DND-41 (cell line): ENCODE measurements at places on chromosomes 13 and 19.

GRCh38 chr19:39677961-39678889 lies 22.5 kb downstream of the LGALS16 start:
- DNase-seq: no peak

DNA sequence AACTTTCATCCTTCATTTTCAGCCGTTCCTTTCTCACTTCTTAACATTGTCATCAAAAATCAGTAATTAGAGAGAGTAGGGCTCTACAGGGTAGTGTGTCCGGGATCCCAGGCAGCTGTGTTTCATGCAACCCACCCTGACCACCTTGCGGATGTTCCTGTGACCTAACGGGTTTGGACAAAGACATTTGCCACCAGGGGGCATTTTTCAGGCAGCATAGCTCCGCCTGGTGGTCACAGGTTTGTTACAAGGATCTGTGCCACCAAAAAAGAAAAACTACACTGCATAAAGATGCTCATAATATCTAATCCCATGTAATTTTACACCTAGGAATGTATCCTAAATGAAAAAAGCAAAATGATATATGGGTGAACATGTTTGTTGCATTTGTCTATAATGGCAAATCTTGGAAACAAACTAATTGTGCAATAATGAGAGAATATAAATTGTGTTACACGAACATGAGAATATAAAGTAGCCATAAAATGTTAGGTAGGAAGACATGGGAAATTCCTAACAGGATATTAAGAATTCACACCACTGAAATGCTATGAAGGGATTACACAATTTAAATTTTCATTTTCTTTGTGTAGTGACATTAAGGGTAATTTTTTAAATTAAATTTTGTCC lies 123.0 kb downstream of the SLC7A1 start:
- DNase-seq: peak; percentile 53

DNA sequence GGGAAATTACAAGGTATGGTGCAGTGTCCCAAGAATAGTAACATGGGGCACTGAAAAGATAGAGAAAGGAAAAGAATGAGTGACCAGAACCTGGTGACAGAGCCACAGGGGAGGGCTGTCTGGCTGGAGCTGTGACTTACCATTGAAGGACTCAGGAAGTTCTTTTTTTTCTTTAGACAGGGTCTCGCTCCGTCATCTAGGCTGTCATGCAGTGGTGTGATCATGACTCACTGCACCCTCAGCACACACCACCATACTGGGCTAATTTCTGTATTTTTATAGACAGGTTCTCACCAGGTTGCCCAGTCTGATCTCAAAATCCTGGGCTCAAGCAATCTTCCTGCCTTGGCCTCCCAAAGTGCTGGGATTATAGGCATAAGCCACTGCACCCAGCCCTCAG lies 8.8 kb upstream of the CPB2 start:
- no peak for DNase-seq

DNA sequence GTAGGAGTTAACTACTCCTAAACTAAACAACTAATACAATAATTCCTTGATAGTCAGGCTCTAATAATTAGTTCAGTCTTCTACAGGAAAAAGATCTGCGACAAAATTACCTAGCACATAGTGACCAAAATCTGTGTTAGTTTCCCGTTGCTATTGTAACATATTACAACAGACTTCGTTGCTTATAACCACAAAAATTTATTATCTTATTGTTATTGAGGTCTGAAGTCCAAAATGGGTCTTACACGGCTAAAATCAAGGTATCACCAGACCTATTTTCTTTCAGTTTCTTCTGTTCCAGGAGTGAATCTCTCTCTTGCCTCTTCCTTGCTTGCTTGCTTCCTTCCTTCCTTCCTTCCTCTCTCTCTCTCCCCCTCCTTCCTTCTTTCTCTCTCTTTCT lies 993.6 kb upstream of the SPRY2 start:
- no peak for DNase-seq

DNA sequence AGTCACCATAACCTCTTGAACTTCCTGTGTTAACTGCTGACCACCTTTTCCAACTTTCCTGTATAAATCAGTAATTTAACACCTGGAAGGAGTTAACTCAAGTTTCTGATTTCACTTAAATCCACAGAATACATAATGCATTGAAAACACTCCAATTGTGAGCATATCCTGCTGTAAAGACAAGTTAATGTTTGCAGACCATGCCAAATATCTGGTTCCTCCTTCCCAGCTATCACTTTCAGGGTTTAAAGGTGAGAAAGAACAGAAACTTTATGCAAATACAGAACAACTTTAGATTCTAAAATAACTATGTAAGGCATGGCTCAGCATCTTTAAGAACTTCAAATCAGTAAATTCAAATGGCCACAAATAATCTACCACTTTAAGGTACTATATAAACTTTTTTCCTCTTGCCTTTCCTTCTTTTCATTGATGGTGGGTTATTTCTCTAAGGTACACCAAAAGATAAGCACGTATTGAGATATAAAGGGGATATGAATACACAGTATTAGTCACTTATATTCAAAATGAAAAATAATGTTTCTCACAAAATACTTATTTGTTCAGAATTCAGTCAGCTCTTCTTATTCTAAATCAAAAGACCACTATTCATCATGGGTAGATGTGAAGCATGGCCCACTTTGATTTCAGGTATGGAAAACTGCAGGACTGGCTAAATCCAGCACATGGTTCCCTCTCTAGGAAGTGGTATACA lies 6.6 kb upstream of the TPTE2 start:
- no peak for DNase-seq

- DNase-seq: no peak
Measured at GRCh38 chr13:113624235-113624587, 33.8 kb downstream of the ATP4B start.

DNA sequence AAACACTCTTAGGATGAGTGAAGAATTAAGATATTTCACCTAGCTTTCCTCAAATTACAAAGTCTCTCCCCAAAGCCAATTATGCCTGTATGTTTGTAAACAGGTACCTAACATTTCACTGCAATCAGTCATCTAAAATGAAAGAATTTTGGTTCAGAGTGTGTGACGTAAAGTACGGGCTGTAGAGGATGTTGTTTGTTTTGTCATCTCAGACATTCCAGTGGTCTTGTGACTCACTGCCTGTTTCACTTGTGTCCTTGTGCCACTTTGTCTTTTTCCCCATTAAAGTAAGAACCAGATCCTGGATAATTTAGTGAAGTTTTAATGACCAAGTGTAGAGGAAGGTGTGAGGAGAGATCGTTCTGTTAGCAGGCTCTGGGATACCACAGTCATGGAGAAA lies 28.6 kb upstream of the EID2 start:
- no peak for DNase-seq

GRCh38 chr13:67200183-67200582 lies 30.0 kb downstream of the PCDH9 start:
- DNase-seq: no peak

DNA sequence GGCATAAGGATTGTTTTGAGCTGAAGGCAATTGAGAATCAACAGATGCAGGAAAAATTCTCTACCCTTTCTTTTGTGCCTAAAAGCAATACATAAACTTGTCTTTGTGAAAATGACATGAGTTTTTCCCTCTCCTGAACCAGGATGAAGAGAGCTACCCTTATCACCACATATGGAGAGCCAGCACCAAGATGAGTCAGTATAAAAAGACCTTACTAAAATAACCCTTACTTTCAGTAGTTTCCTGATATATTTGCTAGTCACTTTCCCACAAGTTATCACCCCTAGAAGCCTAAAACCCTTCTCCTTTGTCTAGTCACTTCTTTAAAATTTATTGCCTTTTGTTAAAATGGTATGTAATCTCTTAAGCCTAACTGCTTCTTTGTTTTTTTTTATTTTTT lies 61.9 kb upstream of the ANKRD10 start:
- no peak for DNase-seq

- no peak for DNase-seq
Measured at GRCh38 chr13:106846571-106847448, 278.9 kb upstream of the ARGLU1 start.

- no peak for DNase-seq
Measured at GRCh38 chr19:28221736-28222135, 991.2 kb downstream of the UQCRFS1 start.

GRCh38 chr13:40946485-40946884 lies 72.6 kb downstream of the ELF1 start:
- no peak for DNase-seq

GRCh38 chr13:27279506-27279905 lies 8.9 kb downstream of the RASL11A start:
- no peak for DNase-seq

GRCh38 chr13:113625965-113626721 lies 31.9 kb downstream of the ATP4B start:
- DNase-seq: no peak

DNA sequence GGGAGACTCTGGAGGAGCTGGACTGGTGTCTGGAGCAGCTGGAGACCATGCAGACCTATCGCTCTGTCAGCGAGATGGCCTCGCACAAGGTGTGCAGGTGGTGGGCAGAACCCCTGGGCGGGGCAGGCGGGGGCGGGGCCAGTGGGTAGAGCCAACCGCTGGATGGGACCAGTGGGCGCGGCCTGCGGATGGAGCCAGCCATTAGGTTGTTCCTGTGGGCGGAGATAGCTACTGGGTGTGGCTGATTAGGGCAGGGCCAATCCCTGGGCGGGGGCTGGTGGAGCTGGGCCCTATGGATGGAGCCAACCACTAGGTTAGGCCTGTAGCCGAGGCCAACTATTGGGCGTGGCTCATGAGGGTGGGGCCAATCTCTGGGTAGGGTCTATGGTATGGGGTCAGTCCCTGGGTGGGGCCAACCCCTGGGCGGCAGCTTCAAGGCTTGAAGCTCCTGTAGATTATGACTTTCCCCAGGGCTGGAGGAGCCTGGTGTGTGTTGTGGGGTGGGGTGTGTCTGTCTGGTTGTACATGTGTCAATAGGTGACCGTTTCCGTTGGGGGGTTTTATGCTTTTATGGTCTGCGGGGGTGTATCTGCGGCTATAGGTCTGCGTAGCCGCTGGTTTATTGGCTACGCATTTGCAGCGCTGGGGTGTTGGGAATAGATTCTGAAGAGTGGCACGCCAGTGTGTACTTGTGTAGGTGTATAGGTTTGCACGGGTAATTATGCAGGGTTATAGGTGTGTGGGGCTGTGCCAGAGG lies 30.7 kb downstream of the PDE4A start:
- DNase-seq: peak; percentile 42

GRCh38 chr13:48000559-48001113 lies 437 bp downstream of the SUCLA2 start:
- no peak for DNase-seq

DNA sequence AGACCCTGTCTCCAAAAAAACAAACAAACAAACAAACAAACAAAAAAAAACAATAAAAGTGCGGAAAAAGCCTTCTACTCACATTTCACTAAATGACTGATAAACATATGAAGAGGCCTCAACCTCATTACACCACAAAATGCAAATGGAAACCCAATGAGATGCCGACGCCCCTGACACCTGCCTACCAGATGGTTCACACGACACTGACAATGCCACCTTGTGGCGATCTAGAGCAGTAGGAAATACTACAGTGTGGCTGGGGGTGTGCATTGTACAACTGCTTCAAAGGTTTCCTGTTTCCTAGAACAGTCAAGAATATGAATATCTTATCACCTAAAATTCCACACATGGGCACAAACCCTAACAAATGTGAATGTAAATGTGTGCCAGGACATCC lies 14.0 kb downstream of the SCGB2B2 start:
- DNase-seq: peak; percentile 65

DNA sequence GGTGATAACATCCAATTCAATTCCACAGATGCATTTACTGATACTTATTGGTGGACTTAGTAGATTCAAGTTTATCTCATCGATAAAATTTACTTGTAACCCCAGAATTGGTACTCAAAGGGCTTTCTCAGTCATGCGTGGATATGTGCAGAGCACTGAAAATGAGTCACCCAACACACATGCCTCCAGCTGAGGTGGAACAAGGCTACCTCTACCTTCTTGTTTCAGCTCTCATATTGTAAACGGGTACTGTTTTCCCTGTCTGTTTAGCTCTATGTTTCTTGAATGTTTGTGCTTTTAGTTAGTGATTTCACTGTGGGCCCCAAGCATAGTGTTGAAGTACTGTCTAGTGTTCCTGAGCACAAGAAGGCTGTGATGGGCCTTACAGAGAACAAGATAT lies 1.5 kb downstream of the LRRC63 start:
- no peak for DNase-seq

DNA sequence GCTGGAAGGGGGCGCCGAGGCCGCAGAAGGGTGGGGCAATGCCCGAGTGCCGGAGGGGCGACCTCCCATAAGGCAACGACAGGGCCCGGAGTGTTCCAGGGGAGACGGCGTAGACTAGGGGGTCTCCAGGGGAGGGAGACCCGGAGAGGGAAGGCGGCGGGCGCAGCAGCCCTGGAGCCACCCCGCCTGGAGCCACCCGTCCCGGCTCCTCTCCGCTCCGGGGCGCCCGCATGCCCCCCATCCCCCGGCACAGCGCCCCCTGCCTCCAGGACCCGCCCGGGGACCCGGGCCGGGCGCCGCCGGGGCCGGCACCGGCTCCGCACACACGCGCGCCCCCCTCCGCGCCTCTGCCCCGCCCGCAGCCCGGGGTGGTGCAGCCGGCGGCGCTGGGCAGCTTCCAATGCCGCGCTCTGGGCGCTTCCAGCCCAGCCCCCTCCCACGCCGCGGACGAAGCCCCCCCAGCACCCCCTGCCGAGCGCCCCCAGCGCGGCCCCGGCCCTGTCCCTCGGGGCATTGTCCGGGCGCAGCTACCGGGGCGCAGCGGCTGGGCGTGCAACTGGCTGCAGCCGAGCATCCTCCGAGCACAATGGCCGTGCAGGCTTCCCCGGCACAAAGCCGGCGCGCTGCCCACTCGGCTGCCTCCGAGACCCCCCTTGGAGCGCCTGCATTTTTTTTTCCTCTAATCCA lies 519 bp downstream of the PTPRS start:
- no peak for DNase-seq

DNA sequence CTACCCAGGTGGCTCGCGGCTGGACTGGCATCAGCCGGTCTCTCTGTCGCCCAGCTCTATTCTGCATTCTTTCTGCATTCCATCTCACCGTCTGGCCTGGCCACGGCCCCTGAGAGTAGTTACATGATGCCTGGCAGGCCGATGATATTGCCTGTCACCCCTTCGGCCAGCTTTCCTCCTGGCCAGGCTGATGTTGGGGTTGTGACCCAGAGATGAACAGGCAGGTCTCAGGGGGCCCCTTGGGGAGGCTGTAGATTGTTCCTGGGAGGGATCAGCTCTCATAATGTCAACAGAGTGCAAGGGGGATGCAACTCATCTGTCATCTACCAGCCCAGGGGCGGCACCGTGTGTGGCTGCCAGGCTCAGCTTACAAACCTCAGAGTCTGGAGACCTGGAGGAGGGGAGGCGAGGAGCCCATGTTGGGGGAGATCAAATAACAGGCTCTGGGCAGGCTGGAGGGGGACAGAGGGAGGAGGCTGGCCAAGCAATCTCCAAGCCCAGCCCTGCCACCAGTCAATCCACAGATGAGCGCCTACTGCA lies 13.6 kb upstream of the FBXO17 start:
- no peak for DNase-seq
